ENCODE measurements at places on chromosomes 7 and 10.

DNA sequence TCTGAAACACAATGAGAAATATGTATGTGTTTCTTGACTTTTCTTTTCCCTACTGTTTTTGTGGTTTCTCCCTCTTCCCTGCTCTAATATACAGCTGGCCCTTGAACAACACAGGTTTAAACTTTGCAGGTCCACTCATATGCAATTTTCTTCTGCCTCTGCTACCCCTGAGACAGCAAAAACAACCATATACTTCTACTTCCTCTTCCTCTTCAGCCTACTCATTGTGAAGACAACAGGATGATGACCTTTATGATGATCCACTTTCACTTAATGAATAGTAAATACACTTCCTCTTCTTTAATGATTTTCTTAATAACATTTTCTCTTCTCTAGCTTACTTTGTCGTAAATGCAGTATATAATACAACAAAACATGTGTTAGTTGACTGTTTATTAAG, 35.0 kb upstream of the DGKB start:
- no peak for DNase-seq

DNA sequence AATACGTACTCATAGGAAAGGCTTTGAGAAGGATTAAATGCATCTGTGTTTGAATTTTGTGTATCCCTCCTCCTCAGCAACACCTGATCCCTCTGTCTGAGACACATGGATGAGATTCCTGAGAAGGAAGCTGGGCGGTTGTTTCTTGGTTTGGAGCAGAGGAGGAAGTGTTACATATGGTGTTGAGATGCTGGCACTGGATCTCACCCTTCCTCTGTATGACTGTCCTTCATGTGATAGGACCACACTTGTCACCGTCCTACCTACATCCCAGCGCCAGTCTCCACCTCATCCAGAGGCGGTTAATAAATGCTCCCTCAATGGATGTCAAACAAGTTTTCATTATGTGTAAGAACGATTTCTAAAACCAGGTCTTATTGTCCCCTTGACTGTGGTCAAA, 49.4 kb upstream of the KLF6 start:
- no peak for DNase-seq

DNA sequence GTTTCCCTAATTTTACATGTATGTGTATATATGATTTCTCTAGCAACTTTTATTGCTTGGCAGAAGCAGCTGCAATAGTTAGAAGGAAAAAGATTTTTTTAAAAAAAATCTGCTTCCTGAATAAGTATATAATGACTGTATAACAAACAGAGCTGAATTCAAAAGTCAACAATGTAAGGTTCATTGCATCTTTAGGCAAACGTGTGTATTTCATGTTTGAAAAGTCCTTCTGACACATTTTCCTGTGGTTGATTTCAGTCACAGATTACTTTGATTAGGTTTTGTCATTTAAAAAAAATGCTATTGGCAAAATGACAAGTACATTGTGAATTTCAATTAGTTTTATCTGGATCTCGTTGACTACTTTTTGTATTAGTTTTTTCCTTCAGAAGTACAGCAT, 231.0 kb downstream of the CSTF2T start:
- no peak for DNase-seq

DNA sequence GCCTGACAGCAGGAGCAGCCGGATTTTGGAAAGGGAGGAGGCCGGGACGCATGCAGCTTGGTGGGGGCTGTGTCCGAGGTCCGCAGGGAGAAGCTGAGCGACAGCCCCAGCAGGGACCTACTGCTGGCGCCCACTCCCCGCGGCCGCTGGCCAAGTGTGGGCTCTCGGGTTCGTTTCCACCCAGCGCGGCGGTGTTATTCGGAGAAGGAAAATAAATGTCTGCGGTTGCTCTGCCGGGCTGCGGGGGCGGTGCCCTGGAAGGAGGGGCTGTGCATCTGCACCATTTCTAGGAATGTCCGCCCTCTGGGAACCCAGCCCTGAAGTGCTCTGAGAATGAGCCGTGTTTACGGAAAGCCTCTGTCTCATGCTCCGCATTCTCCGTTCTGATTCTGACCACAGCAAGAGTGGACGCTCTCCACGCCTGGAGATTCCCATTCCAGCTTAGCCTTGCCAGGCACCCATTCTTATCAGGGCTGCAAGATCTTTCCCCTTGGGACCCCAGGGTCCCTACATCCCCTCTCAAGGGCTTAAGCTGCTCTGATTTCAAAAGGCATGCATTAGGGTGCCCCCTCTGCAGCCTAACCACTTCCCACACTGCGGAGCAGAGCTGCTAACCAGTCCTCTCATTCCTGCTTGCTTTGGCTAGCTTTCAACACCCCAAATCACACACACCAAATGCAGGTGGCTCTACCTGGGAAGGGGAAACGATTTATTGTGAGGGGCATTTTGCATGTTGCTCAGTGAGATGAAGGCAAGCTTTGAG, 256.6 kb upstream of the GLI3 start:
- DNase-seq, result peak; percentile 82

GRCh38 chr10:116461680-116462079, 34.0 kb downstream of the PNLIPRP3 start:
- no peak for DNase-seq

DNA sequence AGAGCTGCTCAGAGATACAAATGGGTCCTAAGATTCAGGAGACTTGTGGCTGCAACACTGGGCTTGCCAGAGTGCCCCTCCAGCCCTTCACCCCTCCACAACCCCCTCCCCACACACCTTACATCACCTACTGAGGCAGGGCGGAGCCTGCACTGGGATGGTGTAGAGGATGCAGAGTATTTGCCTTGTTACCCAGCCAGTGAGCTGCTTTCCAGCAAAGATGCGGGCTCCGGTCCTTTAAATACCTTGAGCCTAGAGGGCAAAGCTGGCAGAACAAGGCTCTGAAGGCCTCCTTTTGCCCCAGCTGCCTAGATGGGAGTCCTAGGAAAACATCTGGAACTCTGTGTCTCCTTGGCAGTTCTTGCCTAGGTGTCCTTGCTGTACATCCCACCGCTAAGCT, 34.6 kb downstream of the KAZALD1 start:
- DNase-seq, result no peak

GRCh38 chr7:116672596-116673456, 830 bp downstream of the MET start:
- no peak for DNase-seq

- DNase-seq, result no peak
Measured at GRCh38 chr10:69374242-69374641, 42.5 kb downstream of the TACR2 start.

- no peak for DNase-seq
Measured at GRCh38 chr10:95500097-95500496, 61.1 kb downstream of the SORBS1 start.

GRCh38 chr10:123007558-123008354, 839 bp downstream of the IKZF5 start:
- no peak for DNase-seq

- DNase-seq, result no peak
Measured at GRCh38 chr10:70752571-70752970, 32.6 kb downstream of the TBATA start.

- DNase-seq, result peak; percentile 58
Measured at GRCh38 chr10:132223156-132223590, 36.4 kb downstream of the DPYSL4 start.

- DNase-seq, result no peak
Measured at GRCh38 chr7:7704867-7705266, 13.5 kb downstream of the RPA3 start.

GRCh38 chr10:112373912-112374338, at the start of gene ACSL5:
ACSL5 (plus strand) TSS chr10:112374116; CDS start chr10:112394947, 20,831 bp downstream.
- no peak for DNase-seq

- no peak for DNase-seq
Measured at GRCh38 chr7:27921081-27921836, 181.3 kb downstream of the TAX1BP1 start.

DNA sequence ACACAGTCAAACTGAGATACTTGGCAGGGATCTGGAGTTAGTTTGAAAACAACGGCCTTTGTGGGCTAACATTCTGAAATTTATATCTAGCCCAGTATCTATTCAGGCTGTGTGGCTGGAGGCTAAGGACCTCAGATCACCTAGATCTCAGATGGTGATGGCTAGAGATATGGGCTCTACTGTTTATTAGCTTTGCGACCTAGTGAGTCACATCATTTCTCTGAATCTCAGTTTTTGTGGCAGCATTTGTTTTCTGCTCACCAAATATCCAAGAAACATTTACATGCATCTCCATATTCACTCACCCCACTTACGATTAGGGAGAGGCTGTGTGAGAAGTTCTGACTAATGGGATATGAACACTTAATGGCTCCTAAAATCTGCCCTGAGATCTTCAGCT, 503.9 kb downstream of the KIF20B start:
- no peak for DNase-seq

DNA sequence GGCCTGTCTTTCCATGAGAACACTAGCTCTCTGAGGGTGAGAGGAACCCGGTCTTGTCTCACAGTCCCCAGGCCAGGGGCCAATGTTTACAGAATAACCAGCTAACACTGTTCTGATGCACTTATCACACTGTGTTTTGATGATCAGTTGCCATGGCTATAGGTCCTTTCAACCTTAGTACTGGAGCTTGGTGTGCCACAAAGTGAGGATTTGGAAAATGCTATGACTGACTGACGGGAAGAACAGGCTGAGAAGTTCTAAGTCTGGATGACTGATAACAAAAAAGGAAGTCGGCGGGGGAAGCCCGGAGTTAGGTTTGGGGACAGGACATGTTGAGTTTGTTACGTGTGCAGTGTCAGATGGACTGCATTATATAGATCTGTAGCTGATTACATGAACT, 141.8 kb downstream of the CTTNBP2 start:
- DNase-seq, result no peak

GRCh38 chr10:48684463-48684791, 246 bp upstream of the WDFY4 start:
- DNase-seq, result no peak

- no peak for DNase-seq
Measured at GRCh38 chr10:91206837-91207474, 13.5 kb upstream of the PCGF5 start.
